NCI-H2029 treated with DMSO at 0.1 percent for 48 hours (cell line): ENCODE measurements at places on chromosomes 16 and 17.

DNA sequence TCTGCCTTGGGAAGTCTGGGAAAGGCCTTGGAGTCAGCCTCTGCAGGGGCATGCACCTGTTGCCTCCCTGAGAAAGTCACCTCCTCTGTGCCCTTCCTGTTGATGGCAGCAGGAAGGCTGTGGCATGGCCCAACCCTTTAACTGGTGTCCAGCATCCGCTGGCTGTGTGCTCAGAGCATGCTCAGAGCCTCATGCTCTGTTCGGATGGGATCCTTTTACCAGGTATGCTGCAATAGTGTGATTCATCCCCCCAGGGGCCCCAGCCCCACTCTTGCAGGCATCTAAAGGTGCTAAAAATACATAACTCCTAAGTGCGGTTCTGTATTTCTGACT, 24.9 kb downstream of the KLHL36 start:
- no peak for DNase-seq

DNA sequence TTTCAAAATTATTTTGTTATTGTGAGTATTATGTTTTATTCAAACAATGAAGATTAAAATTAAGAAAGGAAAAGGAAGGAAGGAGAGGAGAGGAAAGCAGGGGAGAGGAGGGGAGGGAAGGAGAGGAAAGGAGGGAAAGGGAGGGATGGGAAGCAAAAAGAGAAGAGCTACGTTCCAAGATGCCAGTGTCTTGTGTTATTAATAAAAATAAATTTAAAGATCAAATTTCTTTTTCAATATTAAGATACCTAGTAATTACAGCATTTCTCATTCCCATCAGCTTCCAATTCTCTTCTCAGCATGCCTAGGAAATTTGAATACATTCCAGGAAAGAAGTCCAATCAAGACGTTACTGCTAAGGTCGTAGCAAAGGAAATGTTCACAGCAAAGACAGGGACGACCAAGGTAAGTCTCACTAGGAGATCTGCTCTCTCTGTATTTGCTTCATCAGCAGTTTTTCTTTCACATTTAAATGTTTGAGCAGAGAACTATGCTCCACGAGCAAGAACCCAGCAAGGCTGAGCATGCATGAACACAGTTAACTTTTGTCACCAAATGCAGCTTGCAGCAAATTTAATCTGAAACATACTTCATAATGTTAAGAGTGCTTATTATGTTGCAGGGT, 63.3 kb upstream of the HLF start:
- no peak for DNase-seq

- no peak for DNase-seq
Measured at GRCh38 chr17:859824-860195, 77.7 kb downstream of the MRM3 start.

DNA sequence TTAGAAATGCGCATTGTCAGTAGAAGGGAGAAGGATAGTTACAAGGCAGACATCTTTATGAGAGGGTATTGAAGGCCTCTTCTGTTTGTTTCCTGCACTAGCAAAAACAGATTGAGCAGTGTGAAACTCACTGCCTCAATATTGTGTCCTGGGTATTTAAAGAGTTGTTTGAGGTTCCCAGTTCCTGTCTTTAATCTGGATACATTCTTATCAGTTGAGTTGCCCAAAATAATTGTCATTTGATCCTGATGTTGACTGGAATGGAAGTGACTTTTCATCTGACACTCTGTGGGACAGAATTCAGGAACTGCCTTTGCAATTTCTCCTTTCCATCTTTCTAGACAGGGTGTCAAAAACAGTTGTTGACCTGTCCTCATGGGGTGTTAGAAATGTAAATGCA, 1.7 kb downstream of the ATP6V0A1 start:
- DNase-seq = no peak
